CD8-positive, alpha-beta T cell (primary cell): ENCODE measurements at places on chromosomes 3 and 15.

- no peak for DNase-seq
These were observed 38.0 kb downstream of the EDC3 start for GRCh38 chr15:74657846-74658245.

DNA sequence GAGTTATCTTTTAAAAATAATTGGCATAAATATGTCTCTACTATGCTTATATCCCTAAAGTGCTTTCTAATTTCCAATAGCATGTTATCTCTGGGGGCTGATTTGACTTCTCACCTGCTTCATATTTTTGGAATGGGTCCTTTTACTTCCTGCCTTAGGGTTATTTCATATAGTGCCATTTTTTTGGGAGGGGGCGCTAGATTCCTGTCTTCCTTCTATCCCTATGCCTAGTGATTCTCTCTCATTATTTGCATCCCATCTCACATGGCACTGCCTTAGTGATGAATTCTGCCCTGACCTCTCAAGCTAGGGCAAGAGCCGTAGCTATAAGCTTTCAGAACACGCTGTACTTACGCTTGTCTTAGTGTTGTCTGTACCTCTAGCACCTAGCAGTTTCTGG lies 150.3 kb upstream of the SLITRK3 start:
- DNase-seq: no peak

DNA sequence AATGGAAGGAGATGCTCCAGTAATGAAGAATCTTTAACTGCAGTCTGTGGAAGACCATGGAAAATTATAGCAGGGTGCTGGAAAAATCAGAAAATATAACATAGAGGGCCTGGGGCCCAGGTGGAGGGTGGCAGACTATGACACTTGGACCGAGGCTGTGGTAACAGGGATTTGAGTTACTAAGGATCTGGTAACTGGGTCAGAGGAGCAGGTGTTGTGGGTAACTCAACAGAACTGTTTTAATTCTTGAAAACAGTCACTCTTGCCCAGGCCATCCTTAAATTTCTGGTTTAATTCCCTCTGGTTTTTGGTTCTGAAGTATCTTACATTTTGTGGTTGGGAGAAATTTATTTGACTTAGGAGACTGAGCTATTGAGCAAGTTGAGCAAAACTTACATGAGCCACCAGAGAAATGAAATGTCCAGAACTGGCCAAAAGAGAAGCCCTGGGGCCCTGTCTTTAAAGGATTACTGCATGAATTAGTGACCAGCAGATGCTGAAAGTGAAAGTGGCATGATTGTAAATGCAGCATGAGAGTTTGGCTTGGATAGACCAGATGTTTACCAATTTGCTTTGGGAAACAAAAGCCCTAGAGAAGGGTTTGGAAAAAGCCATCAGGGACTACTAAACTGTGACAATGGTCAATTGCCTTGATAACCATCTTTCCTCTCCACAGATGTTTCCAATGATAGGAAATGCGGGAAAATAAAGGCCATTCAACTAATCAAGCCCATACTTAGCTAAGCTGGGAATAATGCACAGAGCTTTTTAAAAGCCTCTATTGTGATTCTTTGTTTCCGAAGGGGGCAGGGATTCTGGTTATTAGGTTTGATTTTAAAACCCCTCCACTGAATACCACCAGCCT lies 374.9 kb upstream of the TGFBR2 start:
- no peak for DNase-seq

GRCh38 chr3:23479026-23479425 lies 275.9 kb downstream of the UBE2E2 start:
- no peak for DNase-seq
